ENCODE measurements at places on chromosomes 2 and 18. TPM values are rescaled to one million over a fixed set of nuclear protein-coding genes. Genes with fewer than 3 reads are reported as not detected.

DHRS9 gene
- total RNA-seq: not detected

DLX2 gene
- total RNA-seq: not detected

CTLA4 gene
- not detected for total RNA-seq

REG1B gene
- total RNA-seq: not detected

C2orf42 gene
- 32.7 TPM for total RNA-seq

All from fibroblast of lung (primary cell).